Activated CD4-positive, alpha-beta T cell treated with anti-CD3 and anti-CD28 coated beads, Interleukin-2, amount 10 ng/mL, durations not matched to agents 7 days and 5 days (primary cell): ENCODE measurements at places on chromosomes 16 and 17.

DNA sequence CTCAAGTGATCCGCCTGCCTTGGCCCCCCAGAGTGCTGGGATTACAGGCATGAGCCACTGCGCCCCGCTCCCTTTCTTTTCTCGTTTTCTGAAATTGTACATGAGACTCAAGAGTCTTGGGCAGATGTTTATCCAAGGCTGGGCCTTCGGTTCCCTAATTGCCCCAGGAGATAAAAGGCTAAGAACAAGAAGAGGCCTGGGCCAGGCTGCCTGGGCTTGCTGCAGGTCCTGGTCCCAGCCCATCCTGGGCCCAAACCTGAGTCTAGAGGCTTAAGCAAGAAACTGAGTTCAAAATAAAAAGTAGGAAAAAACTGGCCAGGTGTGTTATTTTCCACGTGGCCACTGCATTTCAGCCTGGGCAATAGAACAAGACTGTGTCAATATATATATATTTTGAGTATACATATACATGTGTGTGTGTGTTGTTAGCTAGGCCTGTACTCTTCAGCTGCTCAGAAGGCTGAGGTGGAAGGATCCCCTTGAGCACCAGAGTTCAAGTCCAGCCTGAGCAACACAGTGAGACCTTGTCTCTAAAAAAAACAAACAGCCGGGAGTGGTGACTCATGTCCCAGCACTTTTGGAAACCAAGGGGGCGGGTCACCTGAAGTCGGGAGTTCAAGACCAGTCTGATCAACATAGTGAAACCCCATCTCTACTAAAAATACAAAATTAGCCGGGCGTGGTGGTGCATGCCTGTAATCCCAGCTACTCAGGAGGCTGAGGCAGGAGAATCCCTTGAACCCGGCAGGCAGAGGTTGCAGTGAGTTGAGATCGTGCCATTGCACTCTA is 6.8 kb upstream of the CLUH start:
- no peaks in the 10 kb centered on the region for H3K36me3 ChIP-seq
- no peak overlapping the region for H3K27ac ChIP-seq
- peaks cover 9% of the 10 kb centered on the region for H3K27me3 ChIP-seq
- H3K4me1 ChIP-seq, result peaks cover 10% of the 10 kb centered on the region
- H3K4me3 ChIP-seq, result no peak overlapping the region

DNA sequence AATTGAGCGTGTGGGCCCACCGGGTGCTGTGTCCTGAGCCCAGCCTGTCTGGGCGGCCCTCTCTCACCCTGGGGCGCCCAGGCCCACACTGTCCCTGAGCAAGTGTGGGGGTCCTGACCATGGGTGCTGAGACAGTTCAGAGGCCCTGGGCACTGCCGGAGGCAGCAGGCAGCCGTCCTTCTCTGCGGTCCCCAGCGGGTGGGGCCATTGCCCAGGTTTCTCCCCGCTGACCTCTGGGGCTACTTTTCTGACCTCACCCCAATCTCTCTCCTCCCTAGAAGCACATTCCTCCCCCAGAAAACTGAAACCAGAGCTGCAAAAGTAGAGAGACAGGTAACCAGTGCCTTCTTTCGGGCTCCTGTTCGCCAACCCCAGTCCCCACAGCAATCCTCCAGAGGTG is 36.0 kb upstream of the PVALEF start:
- no peak overlapping the region for H3K27ac ChIP-seq
- no peak overlapping the region for H3K4me3 ChIP-seq
- DNase-seq, result no peak
- no peaks in the 10 kb centered on the region for H3K36me3 ChIP-seq

DNA sequence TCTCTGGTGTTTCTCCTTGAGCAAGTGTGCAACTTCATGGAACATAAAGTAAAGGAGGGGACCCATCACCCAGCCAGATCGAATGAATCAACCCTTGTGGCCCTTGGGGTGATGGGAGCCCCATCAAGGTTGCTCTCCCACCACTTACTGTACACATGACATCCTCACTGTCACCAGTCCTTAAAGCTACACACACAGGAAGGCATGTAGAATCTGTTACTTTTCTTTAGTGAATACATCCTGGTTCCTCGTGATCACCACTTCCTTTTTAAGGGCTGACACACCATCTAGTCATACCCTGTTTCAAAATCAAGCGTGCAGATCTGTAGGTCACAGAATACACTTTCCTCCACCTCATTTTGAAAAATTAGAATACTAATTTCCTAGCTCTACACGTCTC is 22.6 kb upstream of the MPHOSPH6 start:
- H3K4me1 ChIP-seq, result peaks cover 20% of the 10 kb centered on the region
- peaks cover 4% of the 10 kb centered on the region for H3K36me3 ChIP-seq
- H3K27me3 ChIP-seq, result peaks cover 9% of the 10 kb centered on the region

- peaks cover 1% of the 10 kb centered on the region for H3K4me1 ChIP-seq
- no peak for DNase-seq
- H3K27me3 ChIP-seq, result no peaks in the 10 kb centered on the region
- H3K27ac ChIP-seq, result no peak overlapping the region
- H3K4me3 ChIP-seq, result no peak overlapping the region
- peaks cover 4% of the 10 kb centered on the region for H3K36me3 ChIP-seq
Measured at GRCh38 chr17:80227156-80227555, 6.9 kb downstream of the SLC26A11 start.

GRCh38 chr16:47852991-47853390 is 302.8 kb downstream of the ABCC12 start:
- H3K27ac ChIP-seq, result no peak overlapping the region
- H3K4me1 ChIP-seq, result no peaks in the 10 kb centered on the region
- H3K4me3 ChIP-seq, result no peak overlapping the region
- no peaks in the 10 kb centered on the region for H3K36me3 ChIP-seq
- no peaks in the 10 kb centered on the region for H3K27me3 ChIP-seq
- DNase-seq, result no peak

- peak overlapping the region; percentile 1 for H3K27ac ChIP-seq
- H3K27me3 ChIP-seq, result no peaks in the 10 kb centered on the region
- H3K36me3 ChIP-seq, result peaks cover 16% of the 10 kb centered on the region
- DNase-seq, result no peak
- peaks cover 40% of the 10 kb centered on the region for H3K4me1 ChIP-seq
Measured at GRCh38 chr16:20803192-20803560, 3.1 kb downstream of the ERI2 start.

DNA sequence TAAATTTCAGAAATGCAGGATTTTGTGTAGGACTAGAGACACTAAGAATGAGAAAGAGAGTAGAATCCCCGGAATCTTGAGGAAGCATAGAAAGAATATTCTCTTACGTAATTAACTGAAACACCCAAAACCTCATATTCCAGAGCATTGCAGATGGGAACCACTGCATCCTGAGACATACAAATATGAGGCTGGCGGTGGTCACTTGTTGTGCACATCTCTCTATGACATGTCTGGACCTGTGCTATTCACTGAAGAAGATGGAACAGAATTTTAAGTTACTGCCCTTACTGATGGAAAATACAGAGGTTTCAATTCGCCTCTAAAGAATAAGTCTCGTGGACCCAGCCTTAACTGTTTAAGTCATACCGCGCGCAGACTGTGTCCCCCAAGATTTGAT is 806 bp downstream of the RAD51C start:
- H3K36me3 ChIP-seq, result peaks cover 27% of the 10 kb centered on the region
- DNase-seq, result no peak
- peak overlapping the region; percentile 95 for H3K27ac ChIP-seq
- H3K4me3 ChIP-seq, result peak overlapping the region; percentile 92
- H3K27me3 ChIP-seq, result no peaks in the 10 kb centered on the region

DNA sequence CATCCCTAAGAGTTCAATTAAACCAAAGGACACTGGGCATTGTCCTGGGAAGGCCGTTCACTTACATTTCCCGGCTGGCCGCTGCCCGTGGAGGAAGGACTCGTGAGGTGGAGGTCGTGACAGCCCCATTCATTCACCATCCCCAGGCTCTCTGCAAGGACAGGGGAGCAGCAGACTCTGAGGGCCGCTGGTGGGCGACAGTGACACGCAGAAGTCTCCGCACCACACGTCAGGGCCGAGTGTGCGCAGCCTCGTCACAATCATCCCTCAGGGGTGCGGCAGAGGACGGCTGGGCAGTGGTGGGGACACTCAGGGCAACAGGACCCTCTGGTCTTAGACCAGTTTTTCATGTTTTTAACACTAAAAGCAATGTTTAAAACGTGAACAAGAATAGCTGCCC is 21.7 kb downstream of the UNKL start:
- H3K27me3 ChIP-seq, result no peaks in the 10 kb centered on the region
- H3K4me3 ChIP-seq, result no peak overlapping the region
- no peak for DNase-seq
- H3K27ac ChIP-seq, result no peak overlapping the region
- peaks cover 2% of the 10 kb centered on the region for H3K4me1 ChIP-seq
- peaks cover 4% of the 10 kb centered on the region for H3K36me3 ChIP-seq

DNA sequence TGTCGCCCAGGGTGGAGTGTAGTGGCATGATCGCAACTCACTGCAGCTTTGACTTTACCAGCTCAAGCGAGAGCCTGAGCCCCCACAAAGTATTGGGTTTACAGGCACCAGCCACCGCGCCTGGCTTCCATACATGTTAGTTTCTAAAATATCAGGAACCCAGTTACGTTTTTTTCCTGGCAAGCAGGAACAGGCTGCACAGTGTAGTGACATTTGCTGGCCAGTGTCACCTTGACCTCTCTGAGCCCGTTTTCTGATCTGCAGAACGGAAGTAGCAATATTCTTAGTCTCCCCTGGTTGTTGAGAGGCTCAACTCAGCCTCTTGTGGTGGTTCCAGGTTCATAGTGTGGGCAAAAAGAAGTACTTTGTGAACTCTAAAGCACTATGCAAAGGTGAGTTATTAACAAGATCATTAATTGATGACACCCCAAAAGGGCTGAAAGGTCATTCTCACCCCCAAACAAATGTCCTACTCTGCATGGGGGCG is 15.6 kb downstream of the IGF2BP1 start:
- no peaks in the 10 kb centered on the region for H3K36me3 ChIP-seq
- H3K4me3 ChIP-seq, result no peak overlapping the region
- H3K27ac ChIP-seq, result no peak overlapping the region
- no peak for DNase-seq

DNA sequence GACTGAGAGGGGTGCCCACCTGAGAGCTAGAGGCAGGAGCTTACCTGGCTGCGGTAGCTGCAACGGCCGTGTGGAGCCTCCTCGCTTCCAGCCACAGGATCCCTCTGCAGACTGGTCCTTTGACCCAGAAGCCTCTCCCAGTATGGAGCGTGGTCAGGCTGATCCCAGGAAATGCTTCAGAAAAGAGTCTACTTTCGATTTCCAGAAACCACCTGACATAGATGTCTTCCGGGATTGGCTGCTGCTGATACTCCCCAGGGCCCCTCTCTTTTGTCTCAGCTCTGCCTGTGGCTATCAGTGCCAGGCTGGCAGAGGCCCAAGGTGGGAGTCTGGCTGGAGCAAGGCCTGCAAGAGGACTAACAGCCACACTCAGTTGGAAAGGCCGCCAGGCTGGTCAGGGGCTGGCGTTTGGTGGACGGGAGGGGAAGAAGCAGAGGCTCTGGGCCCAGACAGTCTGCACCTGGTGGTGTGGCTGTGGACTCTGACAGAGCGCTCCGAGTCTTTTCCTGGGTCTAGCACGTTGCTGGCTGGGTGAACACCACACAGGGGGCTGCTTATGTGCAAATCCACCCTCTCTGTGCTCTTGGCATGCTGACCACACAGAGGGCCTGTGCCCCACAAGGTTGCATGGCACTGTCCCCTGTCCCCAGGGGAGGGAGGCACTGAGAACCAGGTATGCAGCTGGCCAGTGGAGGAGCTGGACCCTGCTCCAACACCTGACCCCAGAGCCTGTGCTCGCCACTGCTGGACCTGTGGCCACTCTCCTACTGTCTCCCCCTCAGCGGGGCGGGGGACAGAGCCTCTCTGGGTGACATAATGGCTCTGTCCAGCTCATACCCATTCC is at the start of gene LGALS3BP:
LGALS3BP (minus strand) TSS at position 144 of the 844 bp plus-strand sequence. CDS start 2,732 bp downstream, outside the sequence.
- peak within 1 kb of the TSS; percentile 95 for H3K27ac ChIP-seq
- peak; percentile 68 for DNase-seq

GRCh38 chr17:76816590-76817135 is 51.5 kb upstream of the MGAT5B start:
- peak; percentile 75 for DNase-seq
- H3K4me3 ChIP-seq, result no peak overlapping the region
- H3K36me3 ChIP-seq, result no peaks in the 10 kb centered on the region
- peaks cover 7% of the 10 kb centered on the region for H3K4me1 ChIP-seq

GRCh38 chr17:29159306-29159860 is 20.8 kb downstream of the MYO18A start:
- no peak for DNase-seq
- no peak overlapping the region for H3K4me3 ChIP-seq
- H3K4me1 ChIP-seq, result peaks cover 41% of the 10 kb centered on the region
